Vagina (tissue), 2 donors: ENCODE measurements at places on chromosomes 6 and 20. TPM values are rescaled to one million over a fixed set of nuclear protein-coding genes. Genes with fewer than 3 reads are reported as not detected.

DNA sequence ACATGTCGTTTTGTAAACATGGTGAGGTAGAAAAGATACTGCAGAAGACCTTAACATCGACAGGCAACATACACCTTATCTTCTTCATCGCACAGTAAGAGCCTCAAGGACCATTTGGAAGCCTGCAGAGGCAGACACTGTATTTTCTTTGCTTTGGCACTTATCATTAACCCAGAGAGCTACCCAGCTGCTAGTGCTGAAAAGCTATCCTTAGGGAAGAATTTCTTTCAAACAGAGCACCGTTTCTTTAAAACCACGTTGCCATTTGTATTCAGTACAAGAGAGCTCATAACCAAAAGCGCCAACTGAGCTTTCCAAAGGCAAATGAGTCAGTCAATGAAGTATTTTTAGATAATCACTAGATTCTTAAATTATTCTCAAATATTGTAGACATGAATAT, 306.6 kb downstream of the EPM2A start:
- DNase-seq, result no peak

DNA sequence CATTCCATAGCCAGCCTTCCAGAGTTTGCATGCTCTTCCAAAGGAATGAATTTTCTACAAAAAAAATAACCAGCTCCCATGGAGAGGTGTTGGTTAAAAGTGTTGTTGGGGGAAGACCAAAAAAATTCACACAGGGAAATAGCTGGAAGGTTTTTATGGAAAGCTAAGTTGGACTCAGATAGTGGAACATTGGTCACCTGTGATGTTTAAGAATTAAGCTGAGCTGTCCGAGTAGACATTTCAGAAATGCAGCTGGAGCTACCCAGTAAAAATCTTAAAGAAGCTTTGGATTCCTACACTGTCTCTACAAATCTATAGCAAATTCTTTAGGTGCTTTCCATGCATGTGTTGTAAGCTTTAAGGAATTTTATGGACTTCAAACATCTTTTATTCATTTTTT, 155.5 kb downstream of the THBS2 start:
- DNase-seq, result no peak

DNA sequence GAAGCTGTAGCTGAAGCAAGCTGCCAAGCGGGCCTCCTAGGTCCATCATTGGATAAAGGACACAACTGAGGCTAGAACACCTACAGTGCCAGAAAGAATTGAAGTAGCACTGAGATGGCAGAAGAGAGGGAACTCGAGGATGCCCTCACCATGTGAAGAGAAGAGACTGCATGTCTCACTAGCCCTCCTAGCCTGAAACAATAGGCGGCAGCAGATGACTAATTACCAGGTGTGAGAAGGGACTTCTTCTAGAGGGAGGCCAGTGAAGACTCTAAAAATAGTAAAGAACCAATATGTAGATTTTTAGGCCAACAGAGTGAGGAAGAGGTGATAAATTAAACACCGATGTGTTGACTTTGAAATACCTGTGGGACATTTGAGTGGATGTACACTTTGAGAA, 50.3 kb downstream of the LGSN start:
- DNase-seq, result no peak

The IRAK1BP1 gene
- 4.2 TPM for total RNA-seq
